AG10803 (cell line): ENCODE measurements at places on chromosomes 7 and 10.
A peak's percentile ranks its signal among the peaks of the same experiment; 100 is the strongest.

DNA sequence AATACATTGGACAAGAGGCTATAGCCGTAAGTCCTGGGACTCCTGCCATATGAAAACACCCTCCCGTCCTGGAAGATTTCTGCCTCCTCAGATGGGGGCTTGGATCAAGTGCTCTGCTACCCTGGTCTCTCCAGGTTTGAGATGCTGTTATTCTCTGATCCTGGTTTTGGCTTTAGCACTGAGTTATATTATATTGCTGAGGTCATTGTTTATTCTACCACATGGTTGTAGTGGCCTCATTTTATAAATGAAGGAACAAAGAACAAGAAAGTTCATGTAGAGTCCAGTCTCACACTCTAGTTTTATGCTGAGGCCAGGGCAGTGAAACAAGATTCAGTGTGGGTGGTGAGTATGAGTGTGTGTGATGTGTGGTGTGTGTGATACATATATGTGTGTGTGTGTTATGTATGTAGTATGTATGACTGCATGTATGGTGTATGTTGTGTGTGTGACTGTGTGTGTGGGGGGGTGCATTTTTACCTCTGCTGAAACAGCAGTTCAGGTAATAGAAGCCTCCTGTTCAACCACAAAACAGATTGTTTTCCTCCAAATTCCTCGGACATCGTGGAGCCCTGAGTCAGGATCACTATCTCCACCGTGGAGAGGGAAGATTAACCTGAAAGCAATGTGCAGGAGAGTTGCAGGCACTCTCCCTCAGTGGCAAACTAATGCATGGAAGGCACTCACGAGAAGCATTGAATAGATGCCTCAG is 80.7 kb downstream of the C7orf25 start:
- no peak for DNase-seq

GRCh38 chr7:83096065-83096580 is 66.6 kb downstream of the PCLO start:
- no peak for DNase-seq

DNA sequence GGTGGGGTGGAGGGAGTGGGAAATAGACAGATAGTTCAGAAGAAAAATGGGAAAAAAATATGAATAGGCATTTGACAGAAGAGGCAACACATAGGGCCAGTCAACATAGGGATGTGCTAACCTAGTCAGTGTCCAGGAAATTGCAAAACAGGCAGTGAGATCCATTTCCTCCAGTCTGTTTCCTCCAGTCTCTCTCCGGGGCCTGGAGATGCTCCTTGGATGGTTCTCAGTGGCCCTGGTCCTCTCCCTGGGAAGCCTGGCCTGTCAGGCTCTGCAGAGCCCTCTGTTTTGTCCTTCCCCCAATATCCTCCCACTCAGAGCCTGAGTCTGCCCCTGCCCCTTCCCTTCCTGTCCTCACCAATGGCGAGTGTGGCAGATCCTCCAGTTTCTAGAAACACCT is 52.6 kb downstream of the SYPL1 start:
- DNase-seq: no peak

DNA sequence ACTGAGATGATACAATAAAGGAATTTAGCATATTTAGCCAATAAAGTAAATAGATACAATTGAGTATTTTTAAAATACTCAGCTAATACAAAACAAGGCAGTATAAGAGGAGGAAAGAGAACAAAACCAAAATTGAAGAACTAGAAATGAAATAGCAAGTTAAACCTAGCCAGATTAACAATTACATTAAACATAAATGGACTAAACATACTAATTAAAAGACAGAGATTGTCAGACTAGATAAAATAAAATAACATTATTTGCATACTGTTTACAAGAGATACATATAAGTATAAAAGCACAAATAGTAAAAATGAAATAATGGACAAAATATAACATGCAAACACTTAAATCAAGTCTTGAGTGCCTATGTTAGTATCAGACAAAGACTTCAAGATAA is 517.7 kb upstream of the PHF14 start:
- DNase-seq: no peak

DNA sequence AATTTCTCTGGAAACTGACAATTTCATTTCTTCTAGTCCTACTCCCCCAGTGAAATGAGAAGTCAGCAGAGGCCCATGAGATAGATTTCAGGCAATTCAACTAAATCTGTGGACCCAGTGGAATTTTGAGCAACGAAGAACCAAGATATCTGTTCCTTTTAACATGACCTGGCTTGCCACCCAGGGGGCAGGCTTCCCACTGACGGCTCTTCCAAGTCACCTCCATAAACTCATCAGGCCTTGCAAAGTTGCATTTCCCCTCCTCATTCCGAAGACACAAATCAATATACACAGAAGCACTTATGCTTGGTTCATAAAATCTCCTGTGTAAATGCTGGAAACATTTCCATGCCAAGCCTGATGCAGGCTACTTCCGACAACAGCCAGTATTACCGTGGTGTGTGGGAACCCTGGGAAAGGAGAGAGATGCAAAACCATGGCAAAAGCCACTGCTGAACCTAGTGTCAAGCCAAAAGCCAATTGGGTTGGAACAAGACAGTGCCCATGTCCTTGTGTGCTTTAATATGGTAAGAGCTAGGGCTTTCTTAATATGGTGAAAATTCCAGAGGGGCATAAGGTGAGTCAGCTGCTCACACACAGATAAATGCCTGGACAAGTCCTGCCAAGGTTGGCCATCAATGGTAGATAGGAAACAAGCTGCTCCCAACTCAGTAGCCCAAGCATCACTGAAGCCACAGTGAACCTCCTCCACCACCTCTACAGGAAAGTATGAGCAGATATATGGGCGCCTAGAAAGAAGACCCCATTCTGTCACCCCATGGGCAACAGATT is 1.6 kb downstream of the FRMD4A start:
- DNase-seq: no peak

- DNase-seq: no peak
These were observed 5.1 kb downstream of the SHH start for GRCh38 chr7:155807065-155807671.

GRCh38 chr7:121547544-121548092 is 151.5 kb upstream of the FAM3C start:
- DNase-seq: peak; percentile 72

GRCh38 chr10:76085817-76086167 is 654.4 kb downstream of the LRMDA start:
- no peak for DNase-seq

GRCh38 chr7:139772115-139772514 is 5.7 kb downstream of the HIPK2 start:
- DNase-seq: no peak

DNA sequence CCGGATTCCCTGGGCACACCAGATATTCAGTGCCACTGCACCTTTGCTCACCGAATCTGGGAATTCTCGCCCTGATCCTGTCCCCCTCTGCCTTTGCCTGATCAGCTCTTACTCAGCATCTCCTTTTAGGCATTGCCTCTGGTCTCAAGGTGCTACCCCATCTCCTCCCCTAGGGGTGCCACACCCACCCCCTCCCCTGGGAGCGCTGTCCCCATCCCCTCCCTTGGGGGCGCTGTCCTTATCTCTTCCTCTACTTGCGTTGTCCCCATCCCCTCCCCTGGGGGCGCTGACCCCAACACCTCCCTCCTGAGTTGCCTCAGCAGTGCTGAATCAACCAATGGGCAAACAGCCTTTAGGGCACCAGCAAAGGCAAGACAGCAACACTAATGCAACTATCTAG is 686.9 kb upstream of the FOXK1 start:
- no peak for DNase-seq

DNA sequence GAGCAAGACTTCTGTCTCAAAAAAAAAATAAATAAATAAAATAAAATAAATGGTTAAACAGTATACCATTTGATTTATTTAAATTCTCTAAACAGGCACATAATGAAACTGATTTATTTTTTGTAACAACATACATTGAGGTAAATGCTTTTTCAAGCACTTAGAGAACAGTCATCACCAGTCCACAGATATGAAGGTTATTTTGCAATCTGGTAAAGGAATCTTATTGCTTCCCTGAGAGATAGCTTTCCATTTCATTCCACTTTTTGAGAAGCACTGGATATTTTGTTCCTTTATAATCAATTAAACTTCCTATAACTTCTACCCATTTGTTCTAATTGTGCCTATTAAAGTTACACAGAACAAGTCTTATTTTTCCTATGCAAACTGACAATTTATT is 5.2 kb downstream of the CEP55 start:
- no peak for DNase-seq

- peak; percentile 96 for DNase-seq
These were observed 242.7 kb upstream of the SEMA3C start for GRCh38 chr7:81161451-81162075.

DNA sequence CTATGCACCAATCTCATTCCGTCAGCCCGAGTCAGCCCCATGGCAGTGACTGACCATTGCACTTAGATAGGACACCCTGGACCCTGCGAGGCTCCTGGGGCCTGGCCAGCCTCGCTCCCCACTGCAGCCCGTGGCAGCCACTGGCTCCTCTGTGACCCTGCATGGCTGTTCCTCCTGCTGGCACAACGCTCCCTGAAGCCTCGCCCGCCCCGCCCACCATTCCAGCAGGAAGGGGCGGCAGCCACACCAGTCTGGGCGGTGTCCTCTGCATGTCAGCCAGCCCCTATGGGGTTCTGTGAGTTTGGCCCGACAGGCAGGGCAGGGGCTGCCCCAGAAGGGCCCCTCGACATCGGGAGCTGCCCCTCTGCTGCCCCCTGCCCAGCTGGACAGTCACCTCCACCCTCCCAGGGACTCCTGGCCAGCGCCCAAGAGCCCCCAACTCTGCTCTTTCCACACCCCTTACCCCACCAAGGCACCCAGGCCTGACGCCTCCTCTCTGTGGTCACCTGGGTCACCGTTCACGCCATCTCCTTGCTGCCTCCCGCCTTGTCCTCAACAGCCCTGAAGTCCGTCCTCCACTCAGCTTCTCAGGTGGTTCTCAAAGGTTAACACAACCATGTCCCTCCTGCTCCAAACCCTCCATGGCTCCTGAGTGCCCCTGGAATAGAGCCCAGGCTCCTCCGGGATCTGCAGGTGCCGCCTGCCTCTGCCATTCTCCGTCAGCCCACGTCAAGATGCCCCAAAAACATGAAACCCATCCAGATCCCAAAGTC is 103.5 kb downstream of the MICALL2 start:
- no peak for DNase-seq

DNA sequence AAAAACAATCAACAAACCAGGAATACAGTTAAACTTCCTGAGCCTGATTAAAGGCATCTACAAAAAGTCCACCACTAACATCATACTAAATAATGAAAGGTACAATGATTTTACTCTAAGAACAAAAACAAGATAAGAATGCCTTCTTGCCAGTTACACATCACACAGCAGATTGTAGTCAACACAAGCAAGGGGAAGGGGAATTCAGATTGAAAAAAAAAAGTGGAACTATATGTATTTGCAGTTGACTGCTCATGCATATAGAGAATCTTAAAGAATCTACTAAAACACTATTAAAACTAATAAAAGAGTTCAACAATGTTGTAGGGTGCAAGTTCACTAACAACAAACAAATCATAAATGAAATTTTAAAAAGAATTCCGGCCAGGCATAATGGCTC is 28.5 kb downstream of the ZNF33B start:
- no peak for DNase-seq

DNA sequence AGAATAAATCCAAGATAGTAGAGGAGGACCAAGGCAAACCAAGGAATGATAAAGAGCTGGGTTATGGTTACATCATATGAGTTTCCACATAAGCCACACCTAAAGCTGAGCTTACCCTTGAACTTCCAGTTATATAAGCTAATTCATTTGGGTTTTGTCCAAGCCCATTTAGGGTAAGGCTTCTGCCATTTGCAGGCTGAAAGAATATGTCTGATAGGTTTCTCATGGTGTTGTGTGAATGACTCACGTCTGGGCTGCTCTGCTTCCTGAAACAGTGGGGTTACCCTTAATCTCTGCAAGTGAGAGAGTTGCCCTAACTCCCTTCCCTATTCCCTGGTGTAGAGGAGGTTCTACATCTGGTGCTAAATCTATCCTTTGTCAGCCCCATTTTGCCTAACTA is 60.8 kb downstream of the PTTG1IP2 start:
- DNase-seq: peak; percentile 9

DNA sequence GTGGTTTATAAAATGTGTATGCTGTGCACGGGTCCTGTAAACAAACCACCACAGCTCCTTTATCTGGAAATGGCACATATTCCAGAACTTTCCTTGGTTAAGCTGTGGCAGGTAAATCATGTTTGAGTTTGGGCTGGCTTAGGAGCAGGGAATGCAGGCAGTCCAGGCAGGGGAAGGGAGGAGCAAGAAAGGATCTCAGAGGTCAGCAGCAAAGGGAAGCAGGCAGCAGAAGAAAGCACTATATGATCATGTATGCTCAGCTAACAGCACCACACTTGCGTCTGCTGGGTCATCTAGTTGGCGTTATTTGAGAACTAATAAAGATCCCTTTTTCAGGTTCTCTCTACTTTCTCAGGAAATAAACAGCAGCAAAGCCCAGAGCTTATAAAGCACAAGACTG is 7.8 kb downstream of the ICA1 start:
- DNase-seq: no peak

DNA sequence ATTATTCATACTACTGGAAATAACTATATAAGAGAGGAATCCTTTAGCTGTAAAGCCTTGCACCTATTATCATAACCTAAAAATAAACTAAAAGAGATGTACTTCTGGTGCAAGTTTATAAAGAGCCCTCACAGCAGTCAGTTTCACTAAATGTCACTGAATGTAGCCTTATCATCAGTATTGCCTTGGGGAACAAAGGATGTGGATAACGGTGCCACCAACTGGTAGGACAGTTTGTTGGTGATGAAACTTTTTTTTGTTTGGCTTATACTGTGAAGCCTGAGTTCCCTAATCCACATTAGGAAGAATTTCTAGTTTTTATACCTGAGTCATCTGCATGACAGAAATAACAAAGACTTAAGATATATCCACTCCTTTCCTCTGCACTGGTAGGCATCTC is 117.9 kb upstream of the COL1A2 start:
- DNase-seq: peak; percentile 55

GRCh38 chr10:106495931-106496330 is 668.6 kb downstream of the SORCS1 start:
- DNase-seq: no peak

GRCh38 chr7:52786174-52786573 is 249.3 kb upstream of the POM121L12 start:
- DNase-seq: no peak

DNA sequence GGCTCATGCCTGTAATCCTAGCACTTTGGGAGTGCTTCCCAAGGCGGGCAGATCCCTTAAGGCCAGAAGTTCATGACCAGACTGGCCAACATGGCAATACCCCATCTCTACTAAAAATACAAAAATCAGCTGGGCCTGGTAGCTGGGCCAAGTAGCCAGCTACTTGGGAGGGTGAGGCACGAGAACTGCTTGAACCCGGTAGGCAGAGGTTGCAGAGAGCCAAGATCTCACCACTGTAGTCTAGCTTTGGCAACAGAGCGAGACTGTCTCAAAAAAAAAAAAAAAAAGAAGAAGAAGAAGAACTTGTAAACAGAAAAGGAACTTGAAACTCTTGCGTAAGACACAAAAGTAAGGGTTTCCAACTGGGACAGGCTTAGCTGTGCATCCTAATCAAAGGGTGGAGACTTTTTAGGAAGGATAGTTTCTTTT is 5.6 kb upstream of the IFIT2 start:
- DNase-seq: peak; percentile 92

DNA sequence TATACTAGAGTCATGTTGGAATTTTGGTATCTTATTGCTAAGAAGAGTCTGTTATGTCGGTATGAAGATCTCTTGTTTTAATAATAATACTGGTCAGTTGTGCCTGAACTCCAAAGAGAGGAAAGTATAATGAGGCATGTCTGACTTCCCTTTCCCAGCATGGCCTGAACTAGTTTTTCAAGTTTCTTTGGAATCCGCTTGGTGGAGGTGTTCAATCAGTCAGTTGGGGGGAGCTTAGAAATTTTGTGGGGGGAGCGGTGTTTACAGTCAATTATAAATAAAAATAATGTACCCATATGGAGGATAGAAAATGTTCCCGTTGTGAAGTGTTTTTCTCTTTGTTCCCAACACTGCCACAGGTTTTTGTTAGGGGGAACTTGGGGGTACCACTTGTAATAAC is 1.5 kb upstream of the TRDMT1 start:
- no peak for DNase-seq
